ENCODE measurements at places on chromosomes 6 and 20. TPM values are rescaled to one million over a fixed set of nuclear protein-coding genes. Genes with fewer than 3 reads are reported as not detected.

The HSPA12B gene
- 23.8 TPM for total RNA-seq

The NKX2-4 gene
- not detected for total RNA-seq

The DPPA5 gene
- not detected for total RNA-seq

The PGBD1 gene
- total RNA-seq, result 9.1 TPM

The GSTA3 gene
- not detected for total RNA-seq
